ENCODE measurements at places on chromosomes 4 and X.

- no peak for DNase-seq
Observed at GRCh38 chr4:11471046-11471441, 42.4 kb upstream of the HS3ST1 start.

DNA sequence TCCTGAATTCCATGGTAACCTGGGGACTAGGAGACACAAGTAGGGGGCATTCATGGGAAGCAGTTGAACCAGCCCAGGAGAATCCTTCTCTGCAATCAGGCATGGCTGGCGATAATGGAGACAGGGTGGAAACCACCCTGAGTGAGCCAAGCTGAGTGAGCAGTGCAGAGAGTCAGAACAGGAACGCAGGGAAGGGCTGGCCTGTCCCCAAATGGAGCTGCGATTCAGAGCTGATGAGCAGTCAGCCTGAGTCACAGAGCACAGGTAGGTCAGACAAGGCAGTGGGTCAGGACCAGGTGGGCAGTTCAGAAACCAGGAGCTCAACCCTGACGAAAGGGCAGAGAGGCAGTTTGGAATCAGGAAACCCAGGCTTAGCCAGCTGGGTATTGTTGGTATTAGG, 129.0 kb downstream of the BTC start:
- no peak for DNase-seq

DNA sequence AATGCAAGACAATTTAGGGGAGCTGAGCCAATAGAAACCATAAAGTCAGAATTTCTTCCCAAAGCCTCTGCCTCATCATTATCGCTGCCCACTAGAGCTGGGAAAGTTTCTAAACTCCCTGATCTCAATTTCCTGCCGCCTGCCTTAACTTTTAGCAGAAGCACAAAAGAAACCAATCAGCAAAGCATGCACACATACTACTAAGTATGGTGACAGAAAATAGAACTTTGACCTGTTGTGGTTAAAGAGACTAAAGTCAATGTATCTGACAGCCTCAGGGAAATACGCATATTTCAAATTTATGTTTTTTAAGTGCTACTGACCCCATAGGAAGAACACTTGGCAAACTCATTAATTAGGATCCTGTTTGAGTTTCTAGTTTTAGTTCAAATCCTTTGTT, 10.1 kb downstream of the STK26 start:
- DNase-seq: no peak

GRCh38 chrX:2928583-2929434, at the start of gene ARSD:
Gene ARSD, minus strand, starts transcription at chrX:2929339. Its CDS starts 64 bp downstream, at chrX:2929275.
- DNase-seq: peak; percentile 62

DNA sequence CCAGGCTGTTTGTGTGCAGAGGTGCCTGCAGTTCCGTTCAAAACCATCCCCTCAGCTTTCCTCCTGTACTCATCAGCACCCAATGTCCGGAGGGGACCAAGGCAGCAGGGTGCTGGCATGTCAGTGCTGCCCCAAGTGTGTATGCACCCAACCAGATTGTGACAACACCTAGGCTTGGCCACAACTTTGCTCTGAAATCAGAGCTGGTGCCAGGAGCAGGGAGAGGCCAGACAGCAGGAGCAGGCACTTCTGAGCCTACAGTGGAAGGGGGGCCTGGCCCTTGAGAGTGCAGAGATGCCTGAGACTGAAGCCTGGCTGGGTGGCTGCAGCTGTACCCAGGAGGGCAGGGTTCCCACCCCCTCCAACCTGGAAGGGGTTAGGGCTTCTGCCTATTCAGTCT, 56.5 kb upstream of the RASGEF1B start:
- no peak for DNase-seq

- DNase-seq: no peak
Observed at GRCh38 chrX:110403441-110404238, 45.0 kb downstream of the RTL9 start.

DNA sequence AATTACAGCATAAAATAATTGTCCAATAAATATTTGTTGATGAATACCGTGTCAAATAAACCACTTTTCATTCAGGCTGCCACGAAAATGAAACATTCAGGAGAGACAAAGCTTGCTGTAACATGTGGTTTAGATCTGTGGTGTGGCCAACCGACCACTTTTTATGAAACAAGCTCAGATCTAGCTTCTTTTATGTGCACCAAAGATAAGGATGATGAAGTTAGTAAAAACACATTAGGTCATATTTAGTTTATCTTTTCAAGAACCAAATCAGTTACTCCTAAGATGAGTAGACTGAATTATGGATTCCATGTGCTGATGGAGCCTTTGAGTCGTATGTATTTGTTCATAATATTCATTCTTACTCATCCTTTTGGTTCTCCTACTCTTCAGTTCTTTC, 35.8 kb downstream of the STOX2 start:
- no peak for DNase-seq

GRCh38 chr4:81963763-81964020, 410.1 kb downstream of the HNRNPD start:
- no peak for DNase-seq

DNA sequence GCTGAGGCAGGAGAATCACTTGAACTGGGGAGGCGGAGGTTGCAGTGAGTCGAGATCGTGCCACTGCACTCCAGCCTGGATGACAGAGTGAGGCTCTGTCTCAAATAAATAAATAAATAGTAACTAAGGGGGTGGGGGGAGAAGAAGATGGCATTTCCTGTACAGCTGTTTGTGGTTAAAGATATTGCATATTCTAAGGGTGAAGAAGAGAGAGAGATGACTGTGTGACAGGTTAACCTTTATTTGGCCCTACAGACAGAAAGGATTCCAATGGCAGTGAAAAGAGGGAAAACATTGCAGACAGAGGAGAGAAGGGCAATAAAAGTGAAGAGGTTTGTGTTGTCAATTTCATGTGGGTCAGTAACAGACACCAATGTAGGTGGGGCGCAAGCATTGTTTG, 9.4 kb downstream of the TASL start:
- DNase-seq: no peak

- no peak for DNase-seq
Observed at GRCh38 chr4:169959254-169959653, 66.9 kb downstream of the MFAP3L start.

- no peak for DNase-seq
Observed at GRCh38 chr4:158121161-158121579, 51.7 kb downstream of the GASK1B start.

Measured in activated CD4-positive, alpha-beta memory T cell treated with anti-CD3 and anti-CD28 coated beads, Interleukin-2, amount 10 ng/mL, durations not matched to agents 7 days and 5 days (primary cell).